Stimulated activated CD4-positive, alpha-beta T cell treated with anti-CD3 and anti-CD28 coated beads, Interleukin-1b, Interleukin-23, amount 100 ng/mL, for 4 hours (primary cell): ENCODE measurements at places on chromosomes 1 and 21.

- no peak for DNase-seq
These were observed 38.5 kb upstream of the SGIP1 start for GRCh38 chr1:66495495-66495894.

DNA sequence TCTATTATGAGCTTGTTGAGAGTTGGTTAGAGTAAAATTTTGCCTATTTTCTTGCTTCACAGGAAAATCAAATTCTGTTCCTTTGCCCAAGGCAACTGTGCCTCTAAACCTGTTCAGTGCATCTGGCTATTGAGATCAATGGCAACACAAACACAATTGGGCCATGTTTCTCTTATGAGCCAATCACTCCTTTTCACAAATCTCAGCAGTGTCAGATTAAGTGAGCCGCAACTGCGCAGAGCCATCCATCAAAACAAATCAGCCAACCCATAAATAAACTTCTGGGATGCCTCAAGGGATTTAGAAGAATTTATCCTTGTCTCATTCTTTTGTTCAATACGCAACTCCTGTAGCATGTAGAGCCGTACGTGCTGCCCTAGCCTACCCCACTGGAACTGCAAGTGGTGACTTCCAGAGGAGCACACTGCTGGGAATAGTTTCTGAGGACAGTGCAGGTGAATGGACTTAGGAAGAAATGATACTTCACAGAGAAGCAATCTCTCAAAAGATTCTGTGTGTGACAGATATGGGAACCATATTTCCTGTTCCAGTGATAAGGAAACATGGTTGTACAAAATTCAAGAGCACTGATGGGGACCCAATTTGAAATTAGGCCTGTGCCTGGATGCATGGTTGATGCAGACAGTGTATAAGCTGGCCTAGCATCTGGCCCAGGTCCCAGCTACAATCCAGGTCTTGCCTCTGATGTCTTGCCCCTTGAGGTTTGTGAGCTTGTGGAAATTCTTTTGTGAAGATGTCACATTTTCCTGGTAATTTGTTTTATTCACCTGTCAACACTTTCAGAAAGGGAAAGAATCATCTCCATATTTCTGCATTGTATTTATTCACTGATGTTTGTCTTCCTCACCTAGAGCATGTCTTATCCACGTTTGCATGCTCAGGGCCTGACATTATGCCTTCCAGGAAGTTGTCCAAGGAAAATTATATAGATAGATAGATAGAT, 166.2 kb downstream of the URB2 start:
- DNase-seq = no peak

DNA sequence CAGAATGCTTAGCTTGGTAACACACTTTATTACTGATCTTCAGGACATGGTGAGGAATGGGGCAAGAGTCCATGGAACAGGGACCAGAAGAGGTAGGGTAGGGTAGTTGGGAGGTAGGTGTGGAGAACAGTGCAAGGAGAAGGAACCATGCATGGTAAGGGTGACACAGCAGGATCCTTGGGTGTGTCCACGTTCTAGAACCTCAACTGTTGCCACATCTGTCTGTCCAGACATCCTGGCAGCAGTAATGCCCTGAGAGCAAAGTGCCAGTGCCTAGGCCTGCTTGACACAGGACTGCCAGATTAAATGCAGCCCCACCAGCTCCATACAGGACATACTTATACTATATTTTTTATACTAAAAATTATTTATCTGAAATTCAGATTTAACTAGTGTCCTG, 13.9 kb downstream of the DMAP1 start:
- DNase-seq = no peak

DNA sequence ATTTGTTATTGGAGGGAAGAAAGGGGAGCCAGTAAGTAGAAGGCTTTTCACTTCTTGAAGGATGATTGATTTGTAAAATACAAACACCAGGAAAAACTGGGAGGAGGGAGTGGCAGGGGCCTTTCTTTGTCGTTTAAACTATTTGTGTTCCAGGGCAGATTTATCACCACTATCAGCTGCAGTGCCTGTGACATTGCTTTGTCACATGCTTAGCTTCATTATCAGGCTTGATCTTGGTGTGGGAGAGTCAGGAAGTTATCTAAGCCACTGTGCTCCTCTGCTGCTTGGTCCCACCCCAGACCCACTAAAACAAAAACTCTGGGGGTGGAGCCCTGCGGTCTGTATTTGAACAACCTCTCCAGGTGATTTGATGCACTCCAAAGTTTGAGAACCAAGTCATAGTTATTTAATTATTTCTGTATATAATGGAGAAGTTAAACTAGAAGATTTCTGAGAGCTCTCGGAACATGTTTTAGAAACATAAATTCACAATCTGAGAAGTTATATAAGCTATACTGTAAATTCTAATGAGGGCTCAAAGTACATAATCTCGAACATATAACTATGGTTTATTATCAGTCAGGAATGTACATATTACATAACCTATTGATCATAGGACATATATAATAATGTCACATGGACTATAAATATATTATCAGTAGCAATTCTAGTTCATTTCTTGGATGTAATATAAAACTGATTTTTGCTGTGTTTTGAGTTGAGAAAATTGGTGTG, 87.9 kb downstream of the CDC14A start:
- DNase-seq = peak; percentile 55

- DNase-seq = no peak
These were observed 27.8 kb downstream of the CBR1 start for GRCh38 chr21:36097427-36098181.

GRCh38 chr1:177779166-177779965, 190.5 kb downstream of the SEC16B start:
- no peak for DNase-seq

- no peak for DNase-seq
These were observed 130.5 kb downstream of the ETS2 start for GRCh38 chr21:38936240-38936639.

DNA sequence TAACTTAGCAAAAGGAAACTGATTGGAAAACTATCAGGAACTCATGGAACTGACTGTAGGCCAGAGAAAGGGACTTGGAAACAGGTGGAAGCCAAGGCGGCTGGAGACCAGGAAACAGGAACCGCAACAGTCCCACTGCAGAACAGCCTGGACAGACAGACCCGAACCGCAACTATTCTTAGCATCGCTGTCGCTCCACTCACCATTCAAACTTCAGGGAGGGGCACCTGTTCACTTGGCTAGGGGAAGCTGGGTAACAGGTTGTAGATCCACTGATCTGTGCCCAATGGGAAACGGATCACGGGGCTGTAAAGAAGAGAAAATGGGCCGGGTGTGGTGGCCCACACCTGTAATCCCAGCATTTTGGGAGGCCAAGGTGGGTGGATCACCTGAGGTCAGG, 61.9 kb downstream of the CLSTN1 start:
- no peak for DNase-seq

GRCh38 chr1:207021876-207022596, 10.5 kb downstream of the C1orf116 start:
- DNase-seq = no peak

DNA sequence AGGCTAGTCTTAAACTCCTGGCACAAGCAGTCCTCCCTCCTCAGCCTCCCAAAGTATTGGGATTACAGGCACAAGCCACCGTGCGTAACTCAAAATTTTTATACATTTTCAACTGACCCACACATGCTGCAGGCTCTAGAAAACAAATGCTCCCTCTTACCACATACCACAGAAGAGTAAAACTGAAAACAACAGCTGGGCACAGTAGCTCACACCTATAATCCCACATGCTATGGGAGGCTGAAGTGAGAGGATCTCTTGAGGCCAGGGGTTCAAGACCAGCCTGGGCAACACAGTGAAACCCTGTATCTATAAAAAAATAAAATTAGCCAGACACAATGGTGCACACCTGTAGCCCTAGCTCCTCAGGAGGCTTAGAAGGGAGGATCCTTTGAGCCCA, 56.7 kb downstream of the AKT3 start:
- no peak for DNase-seq

DNA sequence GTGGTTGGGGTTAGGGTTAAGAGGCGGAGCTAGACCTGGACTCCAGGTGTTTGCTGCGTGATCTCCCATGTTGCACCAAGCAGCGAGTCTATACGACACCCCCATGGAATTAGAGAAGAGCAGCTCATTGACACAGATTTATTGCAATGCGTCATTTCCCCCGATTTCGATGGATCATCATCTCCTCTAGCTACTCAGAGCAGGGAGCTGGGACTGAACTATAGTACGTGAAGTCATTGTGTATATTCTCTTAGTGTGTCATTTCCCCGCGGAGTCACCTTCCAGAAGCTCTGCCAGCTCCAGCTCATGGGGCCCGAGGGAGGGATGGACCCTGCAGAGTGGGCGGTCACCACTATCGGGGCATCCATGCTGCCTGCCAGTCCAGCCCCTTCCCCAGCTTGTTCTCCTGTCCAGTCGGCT, 7.5 kb upstream of the C2CD2 start:
- DNase-seq = no peak

DNA sequence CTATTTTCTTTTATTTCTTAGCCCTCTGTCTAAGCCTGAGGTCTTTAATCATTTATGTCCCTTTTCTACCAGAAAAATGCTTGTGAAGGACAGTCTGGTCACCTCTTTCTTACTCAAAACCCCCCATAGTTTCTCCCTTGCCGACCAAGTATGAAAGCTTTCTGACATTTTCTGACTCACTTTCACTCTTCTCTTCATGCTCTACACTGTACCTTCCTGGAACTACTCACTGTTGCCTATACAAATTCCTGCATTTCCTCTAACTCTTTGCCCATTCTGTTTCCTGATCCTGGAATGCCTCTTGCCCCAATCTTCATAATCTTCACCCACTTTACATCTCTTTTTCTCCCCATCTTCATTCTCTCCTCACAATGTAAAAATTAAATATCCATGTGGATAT, 380.0 kb downstream of the HHIPL2 start:
- DNase-seq = no peak

DNA sequence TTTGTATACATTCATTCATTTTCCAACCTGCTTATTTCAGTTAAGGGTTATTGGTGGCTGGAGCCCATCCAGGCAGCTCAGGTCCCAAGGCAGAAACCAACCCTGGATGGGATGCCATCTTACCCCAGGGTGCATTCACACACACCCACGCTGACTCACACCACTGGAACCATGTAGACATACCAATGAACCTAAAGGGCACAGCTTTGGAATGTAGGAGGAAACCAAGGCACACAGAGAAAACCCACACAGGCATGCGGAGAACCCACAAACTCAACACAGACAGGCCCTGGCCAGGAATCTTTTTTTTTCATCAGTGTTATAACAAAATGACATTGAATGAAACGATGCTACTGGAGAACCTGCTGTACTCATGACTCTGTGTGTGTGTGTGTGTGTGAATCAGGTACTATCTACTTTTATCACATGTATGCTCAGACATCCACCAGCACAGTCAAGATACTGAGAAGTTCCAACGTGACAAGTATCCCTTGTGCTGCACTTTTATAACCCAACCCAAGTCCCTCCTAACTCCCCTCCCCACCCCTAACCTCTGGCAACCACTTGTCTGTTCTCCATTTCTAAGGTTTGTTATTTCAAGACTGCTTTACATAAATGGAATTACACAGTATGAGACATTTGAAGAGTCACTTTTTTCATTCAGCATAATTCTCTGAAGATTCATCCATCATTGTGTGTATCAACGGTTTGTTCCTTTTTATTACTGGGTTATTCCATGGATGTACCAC, 286.8 kb upstream of the PLD5 start:
- DNase-seq = no peak

GRCh38 chr1:190540366-190540765, 62.7 kb upstream of the BRINP3 start:
- no peak for DNase-seq

DNA sequence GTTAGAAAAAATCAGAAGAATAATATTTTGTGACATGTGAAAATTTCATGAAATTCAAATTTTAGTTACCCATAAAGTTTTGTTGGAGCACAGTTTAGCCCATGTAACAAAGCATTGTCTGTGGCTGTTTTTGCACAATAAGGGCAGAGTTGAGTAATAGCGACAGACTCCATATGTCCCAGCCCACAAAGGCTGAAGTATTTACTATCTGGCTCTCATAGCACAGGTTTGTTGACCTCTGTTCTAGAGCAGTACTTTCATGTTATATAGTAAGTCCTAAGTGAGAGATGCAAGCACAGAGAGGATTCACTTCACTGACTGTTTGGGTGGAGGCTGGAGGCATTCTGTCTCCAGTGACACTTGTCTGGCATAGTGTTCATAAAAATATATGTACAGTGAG, 6.8 kb downstream of the LAMC1 start:
- no peak for DNase-seq

- DNase-seq = no peak
These were observed 12.1 kb downstream of the CGN start for GRCh38 chr1:151523326-151523725.

DNA sequence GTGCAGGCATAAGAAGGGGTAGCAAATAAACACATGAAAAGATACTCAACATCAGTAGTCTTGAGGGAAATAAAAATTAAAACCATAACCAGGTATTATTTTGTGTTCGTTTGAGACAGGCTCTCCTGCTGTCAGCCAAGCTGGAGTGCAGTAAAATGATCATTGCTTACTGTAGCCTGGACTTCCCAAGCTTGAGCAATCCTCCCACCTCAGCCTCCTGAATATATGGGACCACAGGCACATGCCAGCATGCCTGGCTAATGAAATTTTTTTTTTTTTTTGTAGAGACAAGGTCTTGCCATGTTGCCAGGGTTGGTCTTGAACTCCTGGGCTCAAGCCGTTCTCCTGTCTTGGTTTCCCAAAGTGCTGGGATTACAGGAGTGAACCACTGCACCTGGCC, 108.0 kb downstream of the DNM3 start:
- DNase-seq = no peak

- DNase-seq = no peak
These were observed 8.3 kb upstream of the ETS2 start for GRCh38 chr21:38797470-38797869.

GRCh38 chr1:174990382-174990999, 9.3 kb upstream of the CACYBP start:
- no peak for DNase-seq

DNA sequence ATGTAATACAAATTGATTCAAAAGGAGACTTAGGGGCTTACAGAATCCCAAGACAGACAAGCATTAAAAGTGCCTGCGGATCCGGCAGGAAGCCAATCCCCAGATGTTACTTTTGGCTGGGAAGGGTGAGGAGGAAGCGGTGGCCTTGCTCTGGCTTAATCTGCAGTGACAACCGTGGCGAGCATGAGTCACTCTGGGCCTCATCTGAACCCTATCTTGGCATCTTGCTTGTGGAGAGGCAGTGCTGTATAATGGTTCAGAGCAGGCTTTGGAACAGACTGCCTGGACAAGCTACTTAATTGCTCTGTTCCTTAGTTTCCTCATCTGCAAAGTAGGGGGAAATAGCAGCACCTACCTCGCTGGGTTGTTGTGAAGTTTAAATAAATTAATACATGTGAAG, 74.1 kb downstream of the XCL2 start:
- DNase-seq = no peak

- DNase-seq = peak; percentile 32
These were observed at the start of gene AGPAT3 for GRCh38 chr21:43864962-43865539. TSS of gene AGPAT3 (plus strand) at chr21:43865223. CDS start at chr21:43959682, 94,459 bp downstream.
